ENCODE measurements at places on chromosomes 5 and 9.

- DNase-seq, result no peak
Observed at GRCh38 chr5:36593867-36594266, 12.5 kb upstream of the SLC1A3 start.

DNA sequence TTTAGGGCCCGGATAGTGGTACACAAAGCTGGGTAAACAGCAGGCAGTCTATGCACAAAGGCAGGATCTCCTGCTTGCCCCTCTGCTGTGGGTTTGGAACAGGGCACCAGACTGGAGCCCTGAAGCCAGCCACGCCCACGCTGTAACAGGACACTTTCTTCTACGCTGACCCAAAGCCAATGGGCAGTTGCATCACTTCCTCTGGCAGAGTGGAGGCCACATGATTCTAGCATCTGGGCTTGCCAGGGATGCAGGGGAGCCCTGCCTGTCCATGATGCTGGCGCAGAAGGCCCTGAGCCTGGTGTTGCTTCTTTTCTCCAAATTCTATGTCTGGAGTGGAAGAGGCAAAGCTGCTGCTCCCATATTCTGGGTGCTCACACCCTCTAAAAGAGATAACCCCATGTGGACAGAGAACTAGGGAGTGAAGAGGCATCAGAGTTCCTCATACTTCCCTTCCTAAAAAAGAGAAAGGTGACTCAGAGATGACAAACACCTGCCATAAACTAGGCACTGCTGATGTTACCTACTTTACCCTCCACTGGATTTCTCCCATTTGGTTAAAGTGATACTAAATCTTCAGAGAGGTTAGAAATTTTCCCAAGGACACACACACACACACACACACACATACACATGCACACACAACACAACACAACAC lies 260.3 kb upstream of the KLF4 start:
- DNase-seq, result no peak

DNA sequence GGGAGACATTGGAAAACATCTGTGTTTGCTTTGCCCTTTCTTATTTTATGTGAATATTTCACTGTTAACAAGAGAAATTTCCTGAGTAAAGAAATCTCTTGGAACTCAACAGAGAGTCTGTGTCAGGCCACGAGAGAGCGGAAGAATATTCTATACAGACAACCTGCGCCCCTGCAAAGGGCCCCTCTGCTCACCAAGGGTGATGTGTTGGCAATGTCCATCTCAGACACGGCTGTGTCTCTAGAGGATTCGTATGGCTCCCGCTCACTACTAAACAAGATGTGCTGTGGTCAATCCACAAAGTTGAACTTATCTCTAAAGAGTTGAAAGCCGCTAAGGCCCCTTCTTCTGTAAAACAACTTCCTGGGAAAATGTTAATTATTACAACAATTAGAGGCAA lies 241.0 kb upstream of the IRX1 start:
- DNase-seq, result no peak

DNA sequence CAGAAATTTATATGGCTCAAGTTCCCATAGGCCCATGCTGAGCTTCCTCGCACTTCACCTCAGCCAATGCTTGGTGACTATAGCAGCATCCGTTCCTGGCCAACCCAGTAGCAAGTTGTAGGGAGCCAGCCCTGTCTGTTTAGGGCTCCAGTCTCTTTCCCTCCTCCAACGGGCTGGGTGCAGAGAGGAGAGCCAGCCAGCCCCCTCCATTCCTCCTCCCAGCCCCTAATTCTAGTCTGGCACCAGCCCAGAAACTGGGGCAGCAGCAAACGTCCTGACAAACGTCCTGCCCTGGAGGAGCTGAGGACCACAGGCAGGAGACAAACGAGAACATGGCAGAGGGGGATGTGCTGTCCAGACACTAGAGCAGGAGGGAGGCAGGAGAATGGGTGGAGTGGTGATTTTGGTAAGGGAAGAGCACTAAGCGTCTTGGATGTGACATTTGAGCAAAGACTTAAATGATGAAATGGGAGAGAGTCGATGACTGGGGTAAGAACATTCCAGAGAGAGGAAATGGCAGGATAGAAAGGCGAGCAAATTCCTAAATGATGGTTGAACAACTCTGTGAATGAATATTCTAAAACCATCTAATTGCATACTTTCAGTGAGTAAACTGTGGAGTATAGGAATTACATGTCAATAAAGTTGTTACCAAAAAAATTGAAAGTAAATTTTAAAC lies 222.5 kb upstream of the DAPK1 start:
- no peak for DNase-seq

DNA sequence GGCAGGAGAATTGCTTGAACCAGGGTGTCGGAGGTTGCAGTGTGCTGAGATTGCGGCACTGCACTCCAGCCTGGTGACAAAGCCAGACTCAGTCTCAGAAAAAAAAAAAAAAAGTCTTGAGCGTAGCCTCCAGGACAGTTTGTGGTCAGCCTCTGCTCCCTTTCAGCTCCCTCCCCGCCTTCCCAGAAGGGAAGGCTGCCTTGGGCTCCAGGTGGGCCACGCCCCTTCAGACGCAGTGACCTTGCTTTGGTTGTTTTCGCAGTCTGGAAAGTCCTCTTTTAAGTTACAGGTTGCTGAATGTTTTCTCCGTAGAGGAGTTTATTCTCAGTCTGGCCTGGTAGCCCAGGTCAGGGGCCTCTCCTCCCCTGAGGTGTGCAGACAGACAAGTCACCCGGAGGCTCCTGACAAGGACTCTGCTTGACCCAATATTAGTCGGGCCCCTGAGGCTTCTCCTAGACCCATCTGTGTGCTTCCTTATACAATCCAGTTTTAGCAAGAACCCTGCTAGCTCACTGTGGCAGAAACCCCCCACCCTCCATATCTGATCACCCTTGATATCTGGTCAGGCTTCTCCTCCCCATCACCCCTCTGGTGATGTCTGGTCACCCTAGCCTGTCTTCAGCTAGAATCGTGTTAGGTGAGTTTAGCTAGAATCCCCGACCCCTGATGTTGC lies 31.6 kb upstream of the N4BP3 start:
- DNase-seq, result no peak

- DNase-seq, result no peak
Observed at GRCh38 chr9:82939451-82939850, 123.5 kb downstream of the RASEF start.

- DNase-seq, result no peak
Observed at GRCh38 chr9:133621725-133622267, 12.6 kb upstream of the FAM163B start.

DNA sequence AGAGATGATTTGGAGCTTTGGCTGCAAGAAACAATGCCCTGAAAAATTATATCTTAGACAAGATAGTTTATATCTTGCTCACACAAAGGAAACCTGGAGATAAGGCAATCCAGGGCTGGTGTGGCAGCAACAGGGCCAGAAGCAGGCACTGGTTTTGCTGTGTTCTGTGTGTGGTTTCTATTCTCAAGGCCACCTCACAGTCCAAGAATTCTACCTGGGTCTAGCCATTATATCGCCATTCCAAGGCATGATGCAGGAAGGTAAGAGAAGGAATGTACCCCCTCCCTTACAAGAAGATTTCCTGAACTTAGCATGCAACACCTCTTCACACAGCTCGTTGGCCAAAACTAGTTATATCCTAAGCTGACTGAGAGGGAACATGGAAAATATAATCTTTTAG lies 74.5 kb upstream of the MEGF10 start:
- DNase-seq, result no peak

GRCh38 chr9:112654282-112654681 lies 63.6 kb downstream of the INIP start:
- DNase-seq, result no peak

- no peak for DNase-seq
Observed at GRCh38 chr9:88975966-88976889, 15.0 kb upstream of the S1PR3 start.

DNA sequence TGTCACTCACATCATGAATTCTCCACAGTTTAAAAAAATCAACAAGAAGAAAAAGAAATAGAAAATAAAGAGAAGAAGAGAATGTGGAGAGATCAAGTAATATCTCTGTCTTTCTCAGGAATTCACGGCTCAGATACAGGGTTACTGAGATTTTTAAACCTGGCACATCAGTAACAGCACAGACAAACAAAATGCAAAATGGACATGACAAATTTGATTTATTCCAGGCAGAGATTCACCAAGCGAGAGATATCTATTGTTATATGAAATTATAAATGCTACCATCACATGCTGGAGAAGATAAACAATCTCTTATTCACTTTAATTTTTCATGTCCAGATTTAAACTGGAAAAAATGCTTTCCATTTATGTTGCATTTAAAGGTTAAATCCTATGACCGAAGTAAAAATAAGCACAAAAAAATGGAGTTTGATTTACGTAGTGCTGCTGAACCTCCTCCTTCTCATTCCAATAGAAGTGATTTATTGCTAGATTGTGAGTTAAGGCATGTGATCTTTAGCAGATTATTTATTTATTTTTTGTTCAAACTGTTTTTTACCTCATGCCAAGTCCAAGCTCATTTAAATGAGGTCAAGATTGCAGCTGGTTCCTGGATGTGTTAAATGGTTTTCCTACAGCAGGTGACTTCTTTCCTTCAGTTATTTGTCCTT lies 926.4 kb downstream of the MAT2B start:
- DNase-seq, result no peak

- no peak for DNase-seq
Observed at GRCh38 chr5:165579911-165580310, 2074.5 kb downstream of the MAT2B start.

GRCh38 chr5:61279725-61280124 lies 52.3 kb upstream of the ZSWIM6 start:
- no peak for DNase-seq
